Activated CD4-positive, alpha-beta T cell treated with anti-CD3 and anti-CD28 coated beads, Interleukin-2, amount 50 U/mL, for 16 hours (primary cell): ENCODE measurements at places on chromosomes 4 and X.

GRCh38 chr4:88195328-88196012, 37.0 kb upstream of the ABCG2 start:
- no peak for DNase-seq

GRCh38 chr4:54930226-54930625, 195.2 kb downstream of the KDR start:
- DNase-seq: no peak

DNA sequence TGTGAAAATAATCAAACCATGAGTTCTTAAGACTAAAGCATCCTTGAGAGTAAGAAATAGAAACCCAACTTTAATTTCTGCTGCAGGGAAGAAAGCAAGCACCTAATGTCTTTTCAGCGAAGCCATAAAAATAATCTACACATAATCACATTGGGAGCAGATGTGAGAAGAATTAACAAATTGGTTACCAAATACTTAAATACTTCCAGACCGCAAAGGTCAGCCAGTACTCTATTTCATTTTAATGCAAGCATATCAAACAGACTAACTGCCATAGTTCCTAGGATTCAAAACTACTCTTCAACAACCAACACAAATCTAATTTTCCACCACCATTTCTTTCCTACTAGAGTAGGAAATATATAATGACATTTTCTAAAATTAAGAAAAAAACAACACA, 144.8 kb upstream of the SLIT2 start:
- DNase-seq: no peak

GRCh38 chr4:147971116-147971515, 239.2 kb downstream of the ARHGAP10 start:
- no peak for DNase-seq

DNA sequence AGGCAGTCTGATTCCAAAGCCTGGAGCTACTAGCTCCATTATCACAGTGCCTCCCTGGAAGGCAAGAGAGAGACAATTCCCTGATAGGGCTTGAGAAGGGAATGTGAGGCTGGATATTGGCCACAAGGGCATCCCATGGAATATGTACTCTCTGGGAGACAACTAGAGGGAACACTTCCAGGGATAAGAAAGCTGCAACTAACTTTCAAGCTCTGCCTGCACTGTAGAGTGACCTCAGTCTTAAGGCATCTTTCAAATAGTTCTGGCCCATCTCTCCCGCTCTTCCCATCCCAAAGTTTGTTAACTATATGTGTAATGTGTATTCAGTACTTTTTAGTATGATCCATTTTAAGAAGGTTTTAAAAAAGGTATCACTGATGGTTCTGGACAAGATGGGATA, 13.1 kb upstream of the RNF212 start:
- no peak for DNase-seq

GRCh38 chr4:106708464-106708816, 327.7 kb downstream of the DKK2 start:
- no peak for DNase-seq

DNA sequence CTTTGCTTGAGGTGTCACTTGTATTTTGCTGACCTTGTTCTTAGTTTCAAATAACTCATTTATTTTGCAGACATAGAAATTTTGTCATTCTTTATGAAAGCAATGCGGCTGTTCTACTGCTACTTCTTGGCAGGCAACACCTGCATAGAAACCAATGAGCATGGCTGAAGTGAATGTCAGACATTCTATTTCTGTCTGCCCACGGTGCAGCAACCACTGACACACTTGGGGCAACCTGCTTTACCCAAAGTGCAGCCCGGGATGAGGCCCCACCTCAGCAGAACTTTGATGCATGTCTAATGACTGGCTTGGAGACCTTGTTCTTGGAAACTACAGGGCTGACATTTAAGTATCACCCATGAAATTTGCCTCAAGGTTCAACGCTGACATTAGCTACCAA, 93.6 kb downstream of the RBM47 start:
- DNase-seq: no peak

DNA sequence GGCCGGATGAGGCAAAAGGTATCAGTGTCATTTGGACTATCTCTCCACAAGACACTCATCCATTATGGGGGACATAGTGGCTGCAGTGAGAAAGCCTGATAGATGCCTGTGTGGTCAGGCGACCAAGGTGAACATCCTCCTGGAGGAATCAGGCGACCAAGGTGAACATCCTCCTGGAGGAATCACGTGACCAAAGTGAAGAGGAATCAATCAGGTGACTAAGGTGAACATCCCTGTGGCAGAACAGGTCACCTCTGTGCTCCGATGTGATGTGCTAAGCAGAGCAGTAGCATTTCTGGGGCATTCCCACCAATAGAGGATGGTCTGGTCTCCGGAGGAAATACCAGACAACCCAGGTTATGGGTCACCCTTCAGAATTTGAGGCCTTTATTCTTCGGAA, 44.0 kb downstream of the RNF212 start:
- no peak for DNase-seq

GRCh38 chr4:182018691-182019090, 224.5 kb upstream of the TENM3 start:
- peak; percentile 2 for DNase-seq

- no peak for DNase-seq
Observed at GRCh38 chrX:154724993-154725756, 25.7 kb downstream of the GAB3 start.

GRCh38 chrX:100700809-100701208, 31.1 kb downstream of the SYTL4 start:
- DNase-seq: no peak

GRCh38 chr4:151314479-151314878, 10.9 kb downstream of the SH3D19 start:
- no peak for DNase-seq

GRCh38 chr4:59127006-59127405, 2016.8 kb upstream of the IGFBP7 start:
- no peak for DNase-seq

DNA sequence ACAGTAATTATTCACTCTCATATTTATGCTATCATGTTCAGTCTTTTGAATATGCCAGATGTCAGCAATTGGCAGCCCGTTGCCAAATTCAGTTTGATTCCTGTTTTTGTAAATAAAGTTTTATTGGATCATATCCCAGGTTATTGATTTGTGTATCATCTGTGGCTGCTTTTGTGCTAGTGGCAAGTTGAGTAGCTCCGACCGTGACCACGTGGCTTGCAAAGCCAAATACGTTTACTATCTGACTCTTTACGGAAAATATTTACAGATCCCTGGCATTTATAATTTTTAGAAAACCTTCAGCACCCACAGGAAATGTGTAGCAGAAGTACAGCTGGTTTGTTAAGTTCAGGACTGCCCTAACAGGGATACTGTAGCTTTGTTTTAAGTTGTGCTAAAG, 67.4 kb downstream of the VCX2 start:
- DNase-seq: no peak

DNA sequence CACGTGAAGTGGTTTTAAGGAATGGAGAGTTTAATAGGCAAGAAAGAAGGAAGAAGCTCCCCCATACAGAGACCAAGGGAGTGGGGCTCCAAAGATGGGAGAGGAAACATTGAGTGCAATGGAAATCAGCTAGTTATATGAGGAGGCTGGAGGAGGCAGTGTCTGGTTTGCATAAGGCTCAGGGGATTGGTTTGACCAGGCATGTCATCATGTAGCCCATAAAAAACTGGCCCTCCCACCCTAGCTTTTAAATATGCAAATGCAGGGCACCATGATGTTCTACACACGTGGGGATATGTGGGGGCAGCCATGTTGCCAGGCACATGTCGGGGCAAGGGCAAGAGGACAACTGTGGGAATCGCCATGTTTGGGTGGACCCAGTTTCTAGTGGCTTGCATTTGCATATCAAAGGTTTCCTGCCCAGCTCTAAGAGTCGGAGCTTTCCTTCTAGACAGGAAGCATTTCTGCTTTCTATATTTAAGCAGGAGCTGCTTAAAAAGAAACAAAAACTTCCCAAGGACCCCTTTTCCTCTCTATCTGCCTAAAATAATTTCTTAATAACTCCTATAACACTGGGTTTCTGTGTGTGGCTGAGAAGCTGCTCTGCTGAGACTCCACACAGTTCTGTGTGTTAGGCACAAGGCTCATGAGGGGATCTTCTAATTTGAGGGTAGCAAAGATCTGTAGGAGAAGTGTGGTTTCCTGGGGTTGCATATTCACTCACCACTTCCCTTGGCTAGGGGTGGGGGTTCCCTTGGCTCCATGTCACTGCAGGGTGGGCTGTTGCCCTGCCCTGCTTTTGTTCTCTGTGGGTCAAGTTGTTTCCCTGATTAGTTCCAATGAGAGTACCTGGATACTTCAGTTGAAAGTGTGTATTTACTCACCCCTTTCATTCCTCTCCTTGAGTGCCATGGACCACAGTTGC, 113.5 kb downstream of the VSIG4 start:
- DNase-seq: peak; percentile 62

DNA sequence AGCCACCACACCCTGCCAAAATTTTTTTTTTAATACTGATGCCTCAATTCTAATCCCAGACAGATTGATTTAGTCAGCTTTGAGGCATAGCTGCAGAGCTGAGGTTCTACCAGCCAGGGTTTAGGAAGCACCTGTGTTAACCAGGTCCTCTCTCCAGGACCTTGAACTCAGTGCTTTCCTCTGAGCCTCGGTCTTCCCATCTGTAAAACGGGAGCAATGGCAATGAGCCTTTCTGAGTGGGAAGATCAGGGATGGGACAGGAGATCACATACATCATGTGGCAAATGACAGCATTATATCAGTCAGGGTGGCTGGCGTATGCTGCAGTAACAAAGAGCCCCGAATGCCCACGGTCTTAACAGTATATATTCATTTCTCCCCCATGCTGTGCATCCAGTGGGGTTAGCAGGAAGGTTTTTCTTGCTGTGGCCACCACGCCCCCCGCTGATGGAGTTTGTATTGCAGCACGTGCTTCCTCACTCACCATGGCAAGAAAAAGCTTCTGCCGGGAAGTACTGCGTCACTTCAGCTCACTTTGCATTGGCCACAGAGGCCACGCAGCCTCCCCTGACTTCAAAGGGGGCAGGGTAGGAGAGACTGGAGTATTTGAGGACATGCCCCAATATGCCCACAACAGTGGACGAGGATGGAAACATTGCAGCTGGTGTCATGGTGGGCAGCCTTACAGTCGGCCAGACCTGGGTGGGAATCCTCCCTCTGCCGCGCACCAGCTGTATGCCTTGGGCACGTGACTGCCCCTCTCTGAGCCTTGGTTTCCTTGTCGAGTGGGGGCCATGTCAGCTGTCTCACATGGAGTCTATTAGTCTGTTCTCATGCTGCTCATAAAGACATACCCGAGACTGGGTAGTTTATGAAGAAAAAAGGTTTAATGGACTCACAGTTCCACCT, 24.1 kb upstream of the MRFAP1 start:
- no peak for DNase-seq

GRCh38 chrX:5752831-5753230, 475.8 kb downstream of the NLGN4X start:
- DNase-seq: no peak

GRCh38 chr4:89829470-89830138, 7.4 kb downstream of the SNCA start:
- DNase-seq: peak; percentile 80

DNA sequence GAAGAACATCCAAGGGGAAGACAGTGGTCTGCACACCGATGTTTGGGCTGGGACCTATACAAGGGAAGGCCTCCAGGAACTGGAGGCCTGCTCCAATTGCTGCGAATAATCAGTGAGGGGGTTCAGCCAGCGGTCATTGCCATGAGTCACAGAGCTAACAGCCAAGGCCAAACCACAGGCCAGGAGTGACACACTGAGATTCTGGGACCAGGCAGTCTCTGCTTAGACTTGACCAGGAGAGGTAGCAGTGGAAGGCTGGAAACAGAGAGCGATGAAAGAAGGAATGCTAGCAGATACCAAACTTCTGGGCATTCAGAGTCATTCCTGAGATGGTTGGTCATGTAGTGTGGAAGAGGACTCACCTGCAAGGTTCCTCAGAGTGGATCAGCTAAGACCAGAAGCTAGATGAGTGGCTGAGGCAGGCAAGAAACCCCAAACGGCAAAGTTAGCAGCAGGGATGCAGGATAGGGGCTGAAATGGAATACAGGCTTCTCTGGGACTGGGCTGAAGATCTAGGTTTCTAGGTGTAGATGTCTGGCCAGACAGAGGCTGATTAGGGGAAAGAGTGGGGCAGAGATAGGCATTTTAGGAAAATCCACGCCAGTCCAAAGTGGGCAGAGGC, 54.7 kb downstream of the CNGA2 start:
- no peak for DNase-seq

DNA sequence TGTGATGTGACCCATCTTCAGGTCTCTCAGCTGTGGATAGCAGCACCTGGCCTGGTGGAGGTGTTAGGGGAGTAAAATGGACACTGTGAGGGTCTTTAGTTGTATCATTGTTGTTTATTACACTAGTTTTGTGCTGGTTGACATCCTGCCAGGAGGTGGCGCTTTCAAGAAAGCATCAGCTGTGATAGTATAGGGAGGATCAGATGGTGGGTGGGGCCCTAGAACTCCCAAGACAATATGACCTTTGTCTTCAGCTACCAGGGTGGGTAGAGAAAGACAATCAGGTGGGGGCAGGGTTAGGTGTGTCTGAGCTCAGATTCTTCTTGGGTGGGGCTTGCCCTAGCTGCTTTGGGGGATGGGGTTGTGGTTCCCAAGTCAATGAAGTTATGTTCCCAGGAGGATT, 162.8 kb downstream of the PPP1R2C start:
- peak; percentile 14 for DNase-seq

DNA sequence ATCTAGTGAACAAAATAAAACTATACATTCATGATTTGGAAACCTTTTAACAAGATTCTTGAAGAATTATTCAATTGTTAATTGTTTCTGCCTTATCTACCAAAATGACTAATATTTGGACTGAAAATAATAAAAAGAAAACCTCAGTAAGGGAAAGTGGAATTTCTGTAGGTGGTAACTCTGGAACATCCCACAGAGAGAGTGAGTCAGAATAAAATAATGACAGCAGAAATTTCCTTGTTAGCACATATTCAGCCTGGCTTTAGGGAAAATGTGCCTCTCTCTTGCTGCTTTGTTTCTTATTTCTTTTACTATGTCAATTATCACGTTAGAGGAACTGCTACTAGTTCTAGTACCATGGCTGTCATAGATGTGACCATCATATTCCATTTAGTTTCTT, 421.5 kb upstream of the GNPDA2 start:
- no peak for DNase-seq

- peak; percentile 36 for DNase-seq
Observed at GRCh38 chrX:110852180-110852579, 56.6 kb upstream of the CHRDL1 start.

DNA sequence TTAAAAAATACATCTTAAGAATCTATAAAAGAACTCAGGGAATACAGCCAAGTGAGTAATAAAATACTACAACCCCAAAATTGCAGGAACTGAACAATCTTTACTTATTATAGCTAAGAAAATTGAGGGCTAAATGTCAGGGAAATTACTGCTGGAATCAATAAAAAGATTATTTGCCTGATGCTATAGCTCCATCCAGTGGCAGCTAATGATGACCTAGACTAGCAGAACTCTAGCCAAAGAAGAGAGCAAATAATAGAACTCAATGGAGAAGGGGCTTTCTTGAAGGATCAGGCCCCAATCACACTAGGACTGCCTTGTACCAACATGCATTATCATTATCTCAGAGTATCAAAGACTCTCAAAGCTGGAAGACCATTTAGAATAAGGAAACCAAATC, 85.0 kb upstream of the FAM241A start:
- DNase-seq: peak; percentile 5
